Activated CD4-positive, alpha-beta T cell treated with anti-CD3 and anti-CD28 coated beads, Interleukin-2, Interleukin-4, amounts not matched to agents 100 ng/mL and 50 ng/mL, durations not matched to agents 16 hours and 8 hours (primary cell): ENCODE measurements at places on chromosomes 1 and 21.

DNA sequence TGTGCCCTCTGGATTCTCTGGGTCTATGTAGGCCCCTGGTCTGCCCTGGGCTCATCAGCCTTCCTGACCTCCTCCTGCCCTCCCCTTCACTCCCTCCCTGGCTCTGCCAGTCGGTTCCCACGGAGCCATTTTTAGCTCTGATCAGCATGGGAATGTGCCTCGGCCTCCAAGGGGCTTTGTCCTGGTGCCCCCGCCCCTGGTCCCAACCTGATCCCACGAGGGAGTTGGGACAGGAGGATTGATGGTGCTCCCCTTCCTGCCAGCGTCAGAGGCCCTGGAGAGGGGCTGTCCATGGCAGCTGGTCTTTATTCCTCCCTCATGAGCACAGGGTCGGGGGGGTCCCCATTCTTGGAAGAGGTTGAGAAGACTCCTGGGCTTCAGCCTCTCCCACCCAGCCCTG is 24.9 kb downstream of the ETNK2 start:
- DNase-seq, result no peak

- no peak for DNase-seq
These were observed 3.5 kb downstream of the SLFNL1 start for GRCh38 chr1:41018018-41018410.

DNA sequence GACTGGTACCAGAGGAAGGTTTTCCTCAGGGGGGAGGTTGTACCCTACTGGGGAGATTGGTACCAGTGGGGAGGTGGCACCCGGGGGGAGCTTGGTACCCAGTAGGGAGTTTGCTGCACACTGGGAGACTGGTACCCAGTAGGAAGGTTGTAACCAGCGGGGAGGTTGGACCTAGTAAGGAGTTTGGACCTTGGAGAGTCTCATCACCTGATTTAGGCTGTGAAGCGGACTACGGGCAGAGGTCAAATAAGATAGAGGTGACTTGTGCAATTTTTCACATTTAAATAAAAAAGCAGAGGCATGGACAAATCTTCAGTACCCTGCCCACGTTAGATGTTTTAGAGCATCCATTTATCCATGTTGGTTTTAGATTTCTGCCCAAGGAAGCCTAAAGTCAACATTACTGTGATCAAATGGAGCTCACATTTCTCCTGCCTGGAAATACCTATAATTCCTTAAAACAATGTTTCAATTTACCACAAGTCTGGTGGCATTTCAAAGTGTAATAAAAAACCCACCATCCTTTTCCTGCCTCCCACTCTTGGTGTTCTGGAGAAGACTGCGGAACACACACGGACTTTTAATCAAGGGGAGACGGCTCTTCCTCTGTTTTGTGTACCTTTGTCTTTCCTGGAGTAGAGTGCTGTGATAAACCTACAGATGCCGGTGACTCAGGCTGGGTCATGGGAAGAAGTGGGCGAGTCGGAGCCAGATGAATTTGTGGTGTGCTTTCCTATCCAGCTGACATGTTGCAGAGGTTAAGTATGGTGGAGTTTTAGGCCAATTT is 36.2 kb upstream of the MRPS6 start:
- no peak for DNase-seq

- peak; percentile 4 for DNase-seq
These were observed 12.7 kb upstream of the PDPN start for GRCh38 chr1:13570924-13571323.

DNA sequence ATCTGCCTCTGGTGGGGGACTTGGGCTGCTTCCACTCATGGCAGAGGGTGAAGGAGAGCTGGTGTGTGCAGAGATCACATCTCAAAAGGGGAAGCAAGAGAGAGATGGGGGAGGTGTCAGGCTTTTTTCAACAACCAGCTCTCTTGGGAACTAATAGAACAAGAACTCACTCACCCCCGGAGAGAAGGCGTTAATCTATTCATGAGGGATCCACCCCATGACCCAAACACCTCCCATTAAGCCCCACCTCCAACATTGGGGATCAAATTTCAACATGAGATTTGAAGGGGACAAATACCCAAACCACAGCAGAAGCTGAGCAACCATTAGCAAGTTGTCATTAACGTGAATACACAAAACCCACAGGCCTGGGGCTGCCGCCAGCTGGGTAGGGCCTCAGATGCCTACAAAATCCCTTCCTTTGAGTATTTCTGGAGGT is 12.0 kb upstream of the VWA5B1 start:
- DNase-seq, result no peak

DNA sequence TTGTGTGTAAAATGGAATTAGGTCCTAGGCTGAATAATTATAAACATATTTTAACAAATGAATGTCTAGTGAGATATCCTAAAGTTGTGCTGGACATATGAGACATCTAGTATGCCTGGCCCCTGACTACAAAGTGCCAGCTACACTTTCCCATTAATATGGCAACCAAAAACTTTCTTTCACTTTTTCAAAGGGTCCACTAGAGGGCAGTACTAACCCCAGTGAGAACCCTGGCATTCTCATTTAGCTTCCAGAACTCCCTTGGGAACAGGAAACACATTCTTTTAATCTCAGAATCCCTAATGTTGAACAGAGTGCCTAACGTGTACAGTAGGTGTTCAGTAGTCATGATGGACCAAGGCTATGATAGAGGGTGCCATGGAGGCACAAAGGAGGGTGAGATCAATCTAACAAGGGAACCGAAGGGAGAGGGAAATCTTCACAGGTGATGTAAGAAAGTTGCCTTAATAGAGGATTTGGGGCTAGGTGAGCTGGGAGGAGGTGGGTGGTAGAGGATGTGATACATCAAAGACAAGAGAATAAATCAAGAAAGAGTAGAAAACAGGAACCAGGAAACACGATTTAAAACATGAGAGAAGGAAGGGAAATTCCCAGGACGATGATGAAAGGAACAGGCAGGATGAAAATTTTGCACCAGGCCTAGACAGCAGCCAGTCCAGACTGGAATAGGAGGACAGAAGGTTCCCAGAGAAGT is 41.6 kb downstream of the NSL1 start:
- DNase-seq, result peak; percentile 43

GRCh38 chr21:30336596-30336995 is 898 bp downstream of the KRTAP27-1 start:
- DNase-seq, result no peak

DNA sequence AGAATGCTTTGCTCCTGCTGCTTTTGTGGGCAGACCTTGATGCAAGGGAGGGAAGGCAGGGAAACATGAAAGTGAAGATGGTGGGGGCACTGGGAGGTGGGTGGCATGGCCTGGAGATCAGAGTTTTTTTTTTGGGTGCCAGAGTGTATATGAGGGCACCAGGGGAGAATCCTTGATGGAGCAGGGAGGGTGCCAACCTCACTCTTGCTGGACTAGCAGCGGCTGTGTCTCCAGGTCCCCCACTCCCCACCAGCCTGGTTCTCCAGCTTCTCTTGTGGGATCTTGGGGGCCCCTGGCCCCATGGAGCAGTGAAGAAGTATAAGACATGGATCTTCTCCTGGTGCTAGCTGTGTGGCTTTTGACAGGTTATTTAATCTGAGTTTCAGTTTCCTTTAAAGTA is 13.5 kb upstream of the PRELP start:
- no peak for DNase-seq

DNA sequence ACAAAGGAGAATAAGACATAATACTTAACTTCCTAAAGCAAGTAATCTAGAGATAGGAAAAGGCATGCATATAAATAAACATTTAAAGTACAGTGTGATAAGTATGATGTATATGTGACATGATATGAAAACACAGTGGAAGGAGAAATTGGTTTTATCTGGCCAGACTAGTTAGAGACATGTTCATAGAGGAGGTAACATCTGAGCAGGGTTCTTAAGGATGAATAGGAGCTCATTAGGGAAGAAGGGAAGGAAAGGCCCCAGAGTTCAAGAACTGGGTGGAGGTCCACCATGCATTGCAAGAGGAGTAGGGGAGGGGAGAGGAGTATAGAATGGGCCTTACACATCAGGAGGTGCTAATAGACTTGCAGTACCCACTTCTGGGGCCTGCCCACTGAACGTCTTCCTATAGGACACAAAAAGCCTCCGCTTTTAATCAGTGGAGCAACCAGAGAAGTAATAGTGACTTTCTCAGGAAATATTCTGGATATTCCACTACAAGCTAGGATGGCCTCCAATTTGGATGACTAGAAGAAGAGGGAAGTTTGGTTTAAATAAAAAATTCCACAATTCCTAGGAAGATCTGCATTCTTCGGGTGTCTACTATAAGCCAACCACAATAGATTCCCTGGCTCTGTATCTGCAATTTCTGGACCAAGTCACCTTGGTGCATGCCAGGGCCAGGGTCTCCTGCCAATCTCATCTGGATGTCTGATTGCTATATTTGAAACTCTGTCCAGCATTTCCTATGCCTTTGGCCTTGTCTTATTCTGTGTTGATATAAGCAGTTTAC is 41.9 kb downstream of the NGF start:
- DNase-seq, result no peak

- DNase-seq, result no peak
These were observed 43.4 kb downstream of the SLC45A1 start for GRCh38 chr1:8361198-8361849.

- no peak for DNase-seq
These were observed 4.5 kb downstream of the MRPS6 start for GRCh38 chr21:34077888-34078287.

- no peak for DNase-seq
These were observed 26.6 kb downstream of the TENT5C start for GRCh38 chr1:117632269-117633067.

GRCh38 chr1:205045146-205045545 is 2.1 kb downstream of the CNTN2 start:
- DNase-seq, result no peak

GRCh38 chr1:81598623-81599022 is 202.1 kb upstream of the ADGRL2 start:
- DNase-seq, result no peak

GRCh38 chr1:15218287-15219279 is 28.4 kb upstream of the FHAD1 start:
- DNase-seq, result no peak

DNA sequence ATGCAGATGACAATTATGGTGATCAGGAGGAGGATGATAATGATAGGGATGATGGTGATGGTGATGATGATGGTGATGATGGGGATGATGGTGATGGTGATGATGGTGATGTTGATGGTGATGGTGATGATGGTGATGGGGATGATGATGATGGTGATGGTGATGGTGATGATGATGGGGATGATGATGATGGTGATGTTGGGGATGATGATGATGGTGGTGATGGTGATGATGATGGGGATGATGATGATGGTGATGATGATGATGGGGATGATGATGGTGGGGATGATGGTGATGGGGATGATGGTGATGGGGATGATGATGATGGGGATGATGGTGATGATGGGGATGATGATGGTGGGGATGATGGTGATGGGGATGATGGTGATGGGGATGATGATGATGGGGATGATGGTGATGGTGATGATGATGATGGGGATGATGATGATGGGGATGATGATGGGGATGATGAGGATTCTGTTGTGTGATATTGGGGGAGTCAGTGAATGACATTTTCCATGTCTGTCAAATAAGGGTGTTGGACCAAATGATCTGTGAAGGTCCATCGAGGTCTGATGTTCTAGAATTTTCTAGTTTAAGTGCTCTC is 65.6 kb upstream of the RPL11 start:
- DNase-seq, result no peak

- DNase-seq, result peak; percentile 33
These were observed 111.3 kb downstream of the ERG start for GRCh38 chr21:38386967-38387366.

GRCh38 chr1:221916176-221916575 is 174.3 kb upstream of the DUSP10 start:
- no peak for DNase-seq

GRCh38 chr1:228969953-228970800 is 234.9 kb downstream of the RHOU start:
- DNase-seq, result no peak

- DNase-seq, result peak; percentile 15
These were observed 64.1 kb upstream of the RNPC3 start for GRCh38 chr1:103461161-103462105.

- no peak for DNase-seq
These were observed 152.9 kb downstream of the PGBD5 start for GRCh38 chr1:230273141-230273710.

DNA sequence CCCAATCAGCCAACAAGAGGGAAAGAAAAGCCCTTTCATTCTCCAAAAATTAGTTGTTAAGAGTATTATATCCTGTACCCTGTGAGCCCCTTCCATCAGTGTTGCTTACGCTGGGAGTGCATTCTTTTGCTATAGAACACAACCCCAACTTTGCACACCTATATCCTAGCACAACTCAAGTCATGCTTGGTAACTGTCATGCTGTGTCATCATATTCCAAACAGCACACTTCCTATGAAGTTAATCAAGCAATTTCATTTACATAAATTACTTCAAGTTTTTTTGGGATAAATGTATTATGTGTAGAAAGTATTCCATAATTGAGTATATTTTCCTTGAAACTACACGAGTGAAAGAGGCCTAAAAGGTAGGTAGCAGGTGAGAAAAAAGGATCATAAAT is 20.0 kb downstream of the FUBP1 start:
- no peak for DNase-seq

- DNase-seq, result no peak
These were observed 20.5 kb downstream of the CD84 start for GRCh38 chr1:160558660-160559380.

GRCh38 chr1:220229771-220230170 is 42.5 kb downstream of the RAB3GAP2 start:
- DNase-seq, result no peak

DNA sequence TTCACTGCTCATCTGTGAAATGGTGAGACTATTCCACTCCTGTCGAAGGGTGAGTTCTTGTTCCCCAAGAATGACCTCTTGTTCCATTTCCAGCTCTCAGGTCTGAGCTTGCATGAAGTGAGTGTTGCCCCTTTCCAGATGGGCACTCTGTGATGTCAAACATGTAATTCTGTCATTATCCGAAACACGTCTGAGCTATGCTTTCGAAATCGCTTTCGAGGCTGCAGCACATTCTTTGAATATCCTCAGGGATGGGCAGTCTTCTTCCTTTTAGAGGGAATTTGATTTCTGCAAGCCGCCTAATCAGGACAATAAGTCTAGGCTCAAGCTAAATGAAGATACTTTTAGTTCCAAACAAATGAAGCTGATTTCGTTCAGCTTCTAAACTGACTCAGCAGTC is 15.1 kb downstream of the NFASC start:
- DNase-seq, result no peak

DNA sequence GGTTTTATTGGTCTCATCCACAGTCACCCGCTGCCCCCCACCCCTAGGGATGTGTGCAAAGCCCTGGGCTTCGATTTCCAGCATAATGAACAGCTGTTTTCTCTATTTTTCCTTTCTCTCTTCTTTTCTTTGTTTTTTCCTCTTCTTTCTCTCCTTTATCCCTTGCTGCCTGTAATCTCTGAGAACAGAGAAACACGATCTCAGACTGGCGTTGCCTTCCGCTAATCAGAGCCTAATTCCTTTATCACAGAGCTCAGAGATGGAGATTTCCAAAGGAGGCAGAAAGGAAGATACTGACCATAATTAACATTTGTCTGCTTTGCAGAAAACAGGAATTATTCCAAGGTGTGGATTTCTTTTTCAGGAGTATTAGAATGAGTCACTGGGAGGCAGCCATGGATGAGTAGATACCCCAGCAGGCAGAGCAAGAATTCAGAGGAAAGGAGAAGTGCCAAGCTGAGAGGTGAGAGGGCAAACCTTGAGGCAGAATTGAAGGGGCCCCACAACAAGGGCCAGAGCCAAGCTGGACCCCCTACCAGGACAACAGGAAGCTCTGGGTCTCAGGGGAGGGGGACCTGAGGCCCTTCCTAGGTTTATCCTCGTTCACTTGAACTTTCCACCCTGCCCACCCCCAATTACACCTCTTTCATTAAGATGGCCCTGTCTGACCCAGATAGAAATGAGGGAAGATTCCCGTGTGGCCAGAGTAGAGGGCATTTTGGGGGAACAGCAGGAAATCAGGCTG is 33.3 kb downstream of the MATN1 start:
- DNase-seq, result no peak
